ENCODE measurements at places on chromosomes 13 and 19.

DNA sequence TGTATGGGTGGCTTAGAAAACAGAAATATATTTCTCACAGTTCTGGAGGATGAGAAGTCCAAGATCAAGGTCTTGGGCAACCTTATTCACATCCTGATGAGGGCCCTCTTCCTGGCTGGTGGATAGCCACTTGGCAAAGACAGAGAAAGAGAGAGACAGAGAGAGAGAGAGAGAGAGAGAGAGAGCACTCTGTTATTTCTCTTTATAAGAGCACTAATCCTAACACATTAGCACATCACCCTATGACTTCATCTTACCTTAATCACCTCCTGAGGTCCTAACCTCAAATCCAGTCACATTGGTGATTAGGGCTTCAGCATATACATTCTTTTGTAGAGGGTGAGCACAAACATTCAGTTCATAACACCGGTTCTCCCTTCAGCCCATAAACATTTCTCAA lies 430.3 kb downstream of the EFNB2 start:
- no peak for DNase-seq

GRCh38 chr13:39378306-39378705 lies 224.7 kb downstream of the LHFPL6 start:
- no peak for DNase-seq

- no peak for DNase-seq
These were observed 299.0 kb downstream of the ITGBL1 start for GRCh38 chr13:101751488-101751887.

DNA sequence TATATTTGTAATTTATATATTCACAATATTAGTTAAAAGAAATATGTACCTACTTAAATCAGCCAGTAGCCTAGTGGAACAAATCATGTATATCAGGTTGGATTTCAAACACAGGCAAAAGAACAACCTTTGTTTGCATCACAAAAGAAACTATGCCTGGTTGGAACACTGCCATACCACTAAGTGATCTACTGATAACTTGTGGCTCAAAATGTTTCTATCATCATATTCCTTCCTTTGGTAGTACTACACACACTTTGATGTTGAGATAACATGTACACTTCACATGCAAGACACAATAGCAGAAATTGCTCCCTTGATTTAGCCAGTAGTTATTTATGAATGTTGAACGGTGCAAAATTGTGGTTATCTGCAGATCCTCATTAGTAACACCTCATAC lies 146.0 kb upstream of the GPC6 start:
- no peak for DNase-seq

DNA sequence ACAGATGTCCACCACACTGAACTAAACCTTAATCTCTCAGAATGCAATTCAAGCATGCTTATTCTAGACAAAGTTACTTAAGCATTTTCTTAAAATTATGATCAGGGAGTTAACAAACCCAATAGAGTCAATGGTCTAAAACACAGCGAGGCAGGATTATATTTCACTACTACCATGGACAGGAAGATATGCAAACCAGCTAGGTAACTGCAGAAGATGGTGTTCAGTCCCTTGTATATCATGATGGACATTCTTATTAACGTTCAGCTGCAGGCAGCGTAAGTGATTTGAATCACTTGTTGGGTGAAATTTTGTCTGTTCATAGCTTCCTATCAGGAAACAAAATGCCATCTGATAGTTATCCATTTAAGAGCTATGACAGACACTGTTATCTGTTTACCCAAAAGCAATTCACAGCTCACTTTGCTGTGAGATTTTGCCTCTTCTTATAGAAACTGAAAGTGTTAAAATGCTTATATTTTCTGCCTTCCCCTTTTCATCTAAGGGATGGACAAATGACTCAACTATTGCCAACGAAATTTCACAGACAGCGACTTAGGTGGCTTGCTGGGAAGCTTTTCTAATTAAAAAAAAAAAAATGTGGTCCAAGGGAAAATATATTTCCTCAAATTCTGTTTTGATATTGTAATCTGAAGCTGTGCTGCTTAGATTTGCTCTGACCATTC lies 591.9 kb downstream of the DACH1 start:
- no peak for DNase-seq

- DNase-seq, result no peak
These were observed 10.7 kb downstream of the SIGLEC6 start for GRCh38 chr19:51520728-51521127.

GRCh38 chr13:25112695-25113255 lies 16.8 kb downstream of the PABPC3 start:
- no peak for DNase-seq
